ENCODE measurements at places on chromosomes 6 and 20.

DNA sequence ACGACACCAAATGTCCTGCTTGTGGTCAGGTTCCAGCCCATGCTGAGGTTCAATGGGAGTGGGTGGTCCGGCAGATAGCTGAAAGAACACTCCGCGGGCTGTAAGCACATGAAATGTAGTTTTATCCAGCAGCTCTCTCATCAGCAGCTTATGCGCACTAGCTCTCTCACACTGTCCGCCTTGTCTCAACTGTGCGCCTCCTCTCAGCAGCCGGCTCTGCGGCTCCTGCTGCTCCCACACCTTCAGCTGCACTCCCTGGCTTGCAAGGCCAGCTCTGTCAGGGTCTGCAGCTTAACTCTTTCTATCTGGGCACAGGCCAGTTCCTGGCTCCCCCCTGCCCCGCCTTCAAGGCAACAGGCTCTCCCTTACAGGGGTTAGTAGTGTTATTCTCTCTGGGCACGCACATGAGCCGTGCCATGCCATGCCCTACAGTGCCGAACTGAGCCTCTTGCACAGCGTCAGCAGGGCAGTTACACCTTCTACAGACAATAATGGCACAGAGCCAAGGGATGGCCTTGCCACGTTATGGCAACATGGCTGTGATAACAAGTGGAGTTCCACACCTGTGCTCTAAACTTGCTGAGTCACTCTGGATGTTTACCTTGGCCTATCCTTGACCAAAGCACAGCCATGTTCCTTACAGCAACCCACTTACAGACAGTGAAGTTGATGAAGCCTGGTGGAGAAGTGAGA, 84.0 kb upstream of the LRFN2 start:
- no peak for DNase-seq

DNA sequence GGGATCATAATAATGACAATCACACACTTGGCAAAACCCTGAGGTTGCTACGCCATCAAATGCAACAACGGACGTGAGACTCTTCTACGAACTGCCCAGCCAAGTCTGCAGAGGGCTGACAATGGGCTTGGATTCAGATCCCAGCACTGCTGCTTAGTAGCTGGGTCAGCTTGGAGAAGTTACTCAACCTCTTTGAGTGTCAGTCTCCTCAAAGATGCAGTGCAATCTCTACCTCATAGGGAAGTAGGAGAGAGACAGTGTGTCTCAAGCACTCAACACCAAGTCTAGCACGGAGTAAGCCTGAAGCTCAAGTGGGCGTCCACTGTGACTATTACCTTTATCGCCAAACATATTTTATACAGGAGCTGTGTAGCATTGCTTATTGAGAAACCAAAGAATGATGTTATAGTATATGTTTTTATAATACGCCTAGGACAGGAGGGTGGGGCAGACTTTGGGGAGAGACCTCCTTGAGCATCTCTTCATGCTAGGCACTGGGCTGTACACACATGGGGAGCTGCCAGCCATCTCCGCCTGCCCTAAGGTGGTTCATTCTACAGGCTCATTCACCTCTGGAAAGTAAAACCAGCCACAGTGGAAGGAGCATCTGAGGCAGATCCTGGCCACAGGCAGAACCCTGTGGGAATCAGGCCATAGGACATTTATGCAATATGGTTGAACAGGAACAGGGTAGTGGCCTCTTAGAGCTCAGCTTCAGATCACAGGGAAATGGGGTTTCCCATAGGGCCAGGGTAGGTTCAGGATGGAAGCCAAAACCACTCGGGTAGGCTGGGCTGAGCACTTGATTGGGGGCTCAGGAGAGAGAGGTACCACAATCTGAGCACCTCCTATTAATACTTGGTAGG, 160.2 kb downstream of the MRPL14 start:
- no peak for DNase-seq

DNA sequence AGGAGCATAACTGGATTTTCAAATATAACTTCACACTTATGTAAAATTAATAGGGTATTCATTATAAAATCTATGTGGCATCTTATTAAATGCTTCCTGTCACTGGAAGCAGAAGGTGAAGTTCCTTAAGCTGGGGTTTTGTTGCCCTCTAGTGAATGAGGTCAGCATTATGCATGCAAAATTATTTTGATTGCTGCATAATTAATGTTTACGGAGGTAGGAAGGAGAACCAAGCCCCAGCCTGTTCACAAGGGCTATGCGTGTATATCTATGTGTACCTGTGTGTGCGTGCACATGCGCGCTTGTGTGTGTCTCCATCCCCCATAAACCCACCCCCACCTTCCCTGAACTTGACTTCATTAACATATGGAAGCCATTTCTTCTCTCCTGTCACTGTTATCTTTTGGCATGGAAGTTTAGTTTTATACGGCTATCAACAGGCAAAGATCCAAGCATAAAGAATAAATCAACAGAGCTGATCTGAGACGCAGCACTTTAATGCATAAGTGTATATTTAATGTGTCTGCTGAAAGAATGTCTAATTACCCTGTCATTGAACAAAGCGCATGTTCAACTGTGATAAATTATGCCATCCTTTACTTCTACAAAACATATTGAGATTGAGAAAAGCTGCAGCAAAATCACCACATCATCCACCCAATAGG, 90.2 kb upstream of the CDH4 start:
- no peak for DNase-seq

DNA sequence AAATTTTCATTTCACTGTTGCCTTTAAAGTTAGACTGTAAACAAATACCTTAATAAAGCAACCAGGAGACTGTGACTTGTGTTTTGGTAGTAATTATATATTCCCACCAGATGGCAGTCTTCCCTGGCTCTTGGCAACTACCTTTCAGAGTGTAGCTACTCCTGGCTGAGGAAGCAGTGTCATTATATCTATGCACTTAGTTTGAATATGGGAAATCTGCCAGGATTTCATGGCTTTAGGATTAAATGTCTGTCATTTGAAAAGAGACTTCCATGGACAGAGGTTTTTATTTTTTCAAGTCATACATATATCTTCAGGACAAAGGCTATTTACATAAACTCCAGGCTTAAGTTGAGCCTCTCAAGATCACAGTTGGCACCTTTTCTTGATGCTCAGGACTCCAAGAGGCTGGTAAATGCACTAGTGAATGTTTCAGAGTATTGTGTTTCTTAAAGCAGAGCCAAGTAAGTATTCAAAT, 160.1 kb downstream of the C6orf58 start:
- DNase-seq = peak; percentile 70

DNA sequence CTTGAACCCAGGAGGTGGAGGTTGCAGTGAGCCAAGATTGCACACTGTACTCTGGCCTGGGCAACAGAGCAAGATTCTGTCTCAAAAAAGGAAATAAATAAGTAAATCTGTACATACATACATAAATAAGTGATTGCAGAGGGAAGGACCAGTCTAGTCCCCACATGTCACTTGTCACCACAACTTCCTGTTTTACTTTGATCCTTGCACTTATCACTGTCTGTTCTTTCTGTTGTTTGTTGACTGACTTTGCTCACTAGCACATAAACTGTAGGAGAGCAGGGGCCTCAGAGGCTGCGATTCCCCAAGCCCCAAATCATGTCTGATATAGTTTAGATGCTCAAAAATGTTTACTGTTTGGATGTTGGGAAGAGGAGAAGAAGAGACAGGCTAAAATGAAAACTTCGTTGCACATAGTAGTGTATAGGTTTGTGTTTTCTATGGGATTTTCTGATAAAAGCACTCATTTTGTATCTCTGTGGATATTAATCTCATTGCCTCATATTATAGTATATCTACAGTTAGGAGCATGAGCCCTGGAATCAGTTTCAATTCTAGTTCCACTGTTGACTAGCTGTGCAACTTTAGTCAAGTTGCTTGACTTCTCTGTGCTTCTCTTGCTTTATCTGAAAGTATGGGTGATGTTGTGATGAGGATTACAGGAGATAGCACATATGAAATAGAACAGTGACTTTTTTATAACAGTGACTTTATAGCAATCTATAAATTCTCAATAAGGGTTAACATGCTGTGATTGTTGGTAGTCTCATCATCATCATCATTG, 165.0 kb downstream of the TBC1D7 start:
- DNase-seq = no peak

GRCh38 chr6:109183109-109183650, 87.9 kb downstream of the CEP57L1 start:
- no peak for DNase-seq

- no peak for DNase-seq
Measured at GRCh38 chr6:145360865-145361264, 374.5 kb downstream of the EPM2A start.

GRCh38 chr20:9196110-9196509, 127.2 kb downstream of the PLCB4 start:
- DNase-seq = no peak

DNA sequence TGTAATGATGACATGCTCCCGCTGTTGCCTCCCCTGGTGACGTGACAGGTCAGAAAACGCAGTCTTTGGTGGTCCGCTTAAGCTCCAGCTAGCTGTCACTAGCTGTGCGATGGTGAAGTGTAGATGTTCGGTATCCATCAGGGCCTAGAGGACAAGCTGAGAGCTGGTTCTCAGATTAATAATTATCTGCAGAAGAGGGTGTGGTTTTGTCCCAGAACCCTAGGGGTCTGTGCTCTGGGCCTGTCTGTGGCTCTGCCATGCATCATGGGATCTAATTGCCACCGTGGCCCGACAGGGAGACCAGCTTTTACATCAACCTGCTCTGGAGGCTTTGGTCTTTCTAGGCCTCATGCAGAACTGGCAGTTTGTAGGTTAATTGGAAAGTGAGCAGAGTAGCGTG, 34.1 kb downstream of the ERMARD start:
- no peak for DNase-seq

DNA sequence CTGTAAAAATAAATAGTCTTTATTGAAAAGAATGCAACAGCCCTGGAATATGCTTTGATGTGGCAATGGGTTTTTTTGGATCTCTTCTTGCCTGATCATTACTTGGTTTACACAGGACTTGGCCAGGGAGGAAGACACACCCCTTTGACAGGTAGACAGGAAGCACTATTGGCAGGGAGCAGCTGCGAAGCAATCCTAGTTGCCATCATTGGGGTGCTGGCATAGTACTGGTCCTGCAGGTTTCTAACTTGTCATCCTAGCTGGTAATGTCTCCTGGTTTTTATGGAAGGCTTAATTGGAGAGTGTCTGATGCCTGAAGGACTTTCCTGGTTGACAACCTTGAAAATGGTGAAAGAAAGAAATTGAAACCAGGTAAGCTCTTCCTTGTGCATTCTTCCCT, 71.2 kb upstream of the CCN6 start:
- no peak for DNase-seq

GRCh38 chr6:109179507-109179906, 84.2 kb downstream of the CEP57L1 start:
- no peak for DNase-seq

DNA sequence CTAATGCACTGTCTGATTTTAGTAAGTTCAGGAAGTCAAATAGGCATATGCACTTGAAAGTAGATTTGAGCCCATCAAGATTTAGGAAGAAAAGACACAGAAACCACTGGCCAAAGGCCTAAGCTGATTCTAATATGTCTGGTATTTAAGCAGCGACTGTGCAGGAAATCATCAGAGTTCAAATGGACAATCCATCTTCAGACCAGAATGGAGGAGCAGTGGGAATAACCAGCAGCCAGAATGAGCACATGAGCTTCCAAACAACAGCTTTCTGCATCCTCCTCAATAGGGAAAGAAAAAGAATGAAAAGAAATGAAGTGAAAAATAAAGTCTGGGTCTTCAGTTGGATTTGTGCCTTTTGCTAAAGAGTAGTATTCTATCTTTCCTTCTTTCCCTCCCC, 50.6 kb downstream of the SOD2 start:
- DNase-seq = no peak

DNA sequence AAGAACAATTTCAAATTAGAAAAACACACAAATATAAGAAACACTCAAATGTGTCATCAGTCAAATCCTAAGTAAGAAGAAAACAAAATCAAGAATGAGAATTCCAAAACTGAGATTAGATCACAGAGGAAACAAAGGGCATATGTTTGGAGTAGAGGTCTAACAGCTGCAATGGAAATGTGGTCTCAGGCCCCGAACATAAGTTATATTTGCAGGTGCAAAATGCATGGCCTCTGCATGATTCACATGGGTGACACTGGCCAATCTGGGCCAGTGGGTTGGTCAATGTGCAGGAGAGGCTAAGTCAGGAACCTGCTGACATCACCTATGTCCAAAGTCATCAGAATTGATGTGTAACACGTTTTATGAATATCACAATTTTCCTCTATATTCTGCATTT, 108.5 kb upstream of the MAP7 start:
- no peak for DNase-seq

GRCh38 chr6:43035495-43036194, 14.2 kb downstream of the RRP36 start:
- DNase-seq = no peak

DNA sequence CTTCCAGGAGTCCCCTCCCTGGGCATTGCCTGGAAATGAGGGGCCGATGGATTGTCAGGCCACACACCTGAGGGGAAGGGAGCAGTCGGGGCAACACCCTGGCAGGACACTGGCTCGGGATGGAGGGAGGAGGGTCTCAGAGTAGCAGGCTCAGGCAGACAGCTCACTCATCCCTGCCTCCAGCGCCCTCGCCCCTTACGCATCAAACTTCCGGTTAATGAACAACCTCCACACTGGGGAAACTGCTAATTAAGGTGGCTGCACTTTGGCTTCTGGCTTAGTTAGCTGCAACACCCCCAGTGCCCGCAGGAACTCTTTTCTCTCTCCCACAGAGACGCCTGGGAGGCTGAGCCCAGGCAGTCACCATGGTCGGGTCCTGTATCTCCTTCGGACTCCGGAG, 13.4 kb upstream of the CHRNA4 start:
- DNase-seq = no peak

DNA sequence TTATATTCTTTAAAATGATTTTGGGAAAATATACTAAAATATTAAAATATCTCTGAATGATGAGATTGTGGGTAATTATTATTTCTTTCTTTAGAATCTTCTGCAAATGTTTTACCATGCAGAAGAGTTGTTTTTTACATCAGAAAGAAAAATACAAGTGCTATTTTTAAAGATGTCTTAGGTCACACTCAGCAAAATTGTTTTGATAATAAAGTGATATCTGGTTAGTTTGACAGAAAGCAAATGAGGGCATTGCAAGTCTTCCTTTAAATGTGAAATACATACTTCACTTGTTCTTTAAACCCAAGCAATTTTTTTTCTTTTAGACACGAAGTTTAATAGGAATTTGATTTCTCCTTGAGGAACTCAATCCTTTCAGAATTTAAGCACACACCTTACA, 43.6 kb upstream of the STXBP5 start:
- no peak for DNase-seq
